IMR-90 (cell line): ENCODE measurements at places on chromosomes 4 and X. TPM values are rescaled to one million over a fixed set of nuclear protein-coding genes. Genes with fewer than 3 reads are reported as not detected.

DNA sequence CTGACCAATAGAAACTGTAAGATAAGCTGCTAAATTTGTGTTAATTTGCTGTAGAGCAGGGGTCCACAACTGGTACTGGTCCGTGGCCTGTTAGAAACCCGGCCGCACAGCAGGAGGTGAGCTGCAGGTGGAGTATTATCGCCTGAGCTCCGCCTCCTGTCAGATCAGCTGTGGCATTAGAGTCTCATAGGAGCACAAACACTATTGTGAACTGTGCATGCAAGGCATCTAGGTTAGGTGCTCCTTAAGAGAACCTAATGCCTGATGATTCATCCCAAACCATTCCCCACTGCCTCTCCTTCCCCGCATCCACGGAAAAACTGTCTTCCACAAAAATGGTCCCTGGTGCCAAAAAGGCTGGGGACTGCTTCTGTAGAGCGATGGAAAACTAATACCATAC, 19.7 kb downstream of the FBXW7 start:
- H3K4me3 ChIP-seq: no peak overlapping the region
- H3K4me1 ChIP-seq: peaks cover 7% of the 10 kb centered on the region
- no peaks in the 10 kb centered on the region for H3K36me3 ChIP-seq
- DNase-seq: no peak
- H3K27me3 ChIP-seq: no peaks in the 10 kb centered on the region

DNA sequence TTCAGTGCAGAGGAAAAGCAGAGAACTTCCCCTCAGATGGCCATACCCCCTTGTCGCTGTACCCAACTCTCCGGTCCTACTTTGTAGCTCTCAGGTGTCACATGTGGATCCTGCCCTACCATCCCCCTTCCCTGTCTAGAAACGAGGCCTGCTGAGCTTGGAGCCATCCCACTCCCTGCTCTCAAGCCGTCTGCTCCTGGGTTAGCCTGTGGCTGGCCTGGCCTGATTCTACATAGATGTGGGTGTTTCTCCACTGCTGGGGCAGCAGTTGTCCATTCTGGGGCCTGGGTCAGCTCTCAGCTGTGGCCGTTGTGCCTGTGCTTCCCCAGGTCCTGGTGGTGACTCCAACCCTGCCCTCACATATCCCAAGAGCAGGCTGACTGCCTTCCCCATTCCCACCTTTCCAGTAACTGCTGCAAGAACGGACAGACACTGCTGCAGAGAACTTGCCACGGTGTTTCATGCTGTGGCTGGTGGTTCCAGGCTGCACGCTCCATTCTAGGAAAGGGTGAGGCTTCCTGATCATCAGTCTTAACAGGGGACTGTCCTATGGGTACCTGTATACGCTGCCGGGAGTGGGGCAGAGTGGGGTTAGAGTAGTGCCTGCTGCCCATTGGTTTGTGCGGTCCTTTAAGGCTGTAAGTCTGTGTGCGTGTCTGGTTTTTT, 3.6 kb downstream of the IL9R start:
- H3K27ac ChIP-seq: no peak overlapping the region
- DNase-seq: no peak
- no peaks in the 10 kb centered on the region for H3K36me3 ChIP-seq
- no peak overlapping the region for H3K4me3 ChIP-seq
- no peaks in the 10 kb centered on the region for H3K4me1 ChIP-seq
- no peaks in the 10 kb centered on the region for H3K27me3 ChIP-seq

- H3K4me3 ChIP-seq: peak within 1 kb of the TSS; percentile 88
- DNase-seq: peak; percentile 59
- H3K27ac ChIP-seq: peak within 1 kb of the TSS; percentile 99
- H3K36me3 ChIP-seq: peaks cover 7% of the 10 kb centered on the region
These were observed at the start of gene BEX3 for GRCh38 chrX:103376118-103376978. BEX3 (plus strand) TSS chrX:103376538; CDS start chrX:103377522, 984 bp downstream.

CCNB3 gene
- total RNA-seq: 0.18 and 0.28 TPM in 2 replicates

CCDC120 gene
- total RNA-seq: under 0.01 and 0.18 TPM in 2 replicates

PFKFB1 gene
- under 0.01 TPM in 1 of 2 replicates, not detected in the other for total RNA-seq

CT45A6 gene
- not detected in 2 replicates for total RNA-seq
